ENCODE measurements at places on chromosomes 2 and 18.

- no peak for DNase-seq
Measured at GRCh38 chr2:17790536-17790935, 25.7 kb upstream of the MSGN1 start.

GRCh38 chr18:63099091-63099840, 220.3 kb downstream of the BCL2 start:
- DNase-seq: no peak

DNA sequence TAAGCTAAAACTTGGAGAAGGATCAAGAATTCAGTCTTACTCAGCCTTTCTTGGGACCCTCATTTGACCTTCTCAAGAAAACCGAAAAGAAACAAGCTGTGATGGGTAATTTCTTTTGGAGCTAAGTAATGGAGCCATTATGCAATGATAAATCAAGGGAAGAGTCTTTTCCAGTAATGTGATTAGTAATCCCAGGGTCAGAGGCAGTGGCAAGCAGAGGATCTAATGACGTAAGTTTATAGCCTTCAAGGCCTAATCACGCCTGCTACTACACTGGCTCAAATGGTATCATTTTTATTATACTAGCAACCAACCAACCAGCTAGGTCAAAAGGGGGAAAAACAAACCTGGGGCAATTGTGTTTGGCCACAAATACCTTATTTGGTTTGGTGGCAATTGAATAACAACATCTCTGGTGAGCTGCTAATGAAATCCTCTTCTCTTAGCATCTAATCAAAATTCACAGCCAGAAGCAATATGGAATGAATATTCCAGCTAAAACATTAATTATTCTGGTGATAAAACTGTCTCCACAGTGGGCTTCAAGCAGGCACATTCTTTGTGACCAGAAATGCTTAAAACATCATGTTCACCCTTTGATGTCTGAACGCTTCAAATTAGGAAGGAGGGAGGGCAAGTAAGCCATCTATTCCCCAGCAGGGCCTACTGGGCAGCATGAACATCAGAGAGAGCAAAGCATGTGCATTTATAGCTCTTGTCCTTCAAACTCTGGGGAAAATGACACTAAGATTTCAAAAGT, 114.9 kb upstream of the SULT1C3 start:
- no peak for DNase-seq

DNA sequence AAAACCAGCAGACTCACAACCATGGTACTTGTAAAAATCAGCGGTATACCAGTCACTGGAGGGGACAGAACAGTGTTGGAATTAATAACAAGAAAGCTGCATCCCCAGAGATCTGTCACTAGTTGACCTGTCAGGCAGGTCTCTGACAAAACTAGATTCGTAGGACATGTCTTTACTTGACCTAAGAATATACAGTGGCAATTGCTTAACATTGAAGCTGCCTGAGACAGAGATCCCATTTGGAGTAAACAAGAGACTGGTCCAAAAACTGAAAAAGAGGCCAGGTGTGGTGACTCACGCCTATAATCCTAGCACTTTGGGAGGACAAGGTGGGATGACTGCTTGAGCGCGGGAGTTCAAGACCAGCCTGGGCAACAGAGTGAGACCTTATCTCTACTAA, 7.2 kb upstream of the SS18 start:
- DNase-seq: no peak

- DNase-seq: no peak
Measured at GRCh38 chr2:195759877-195760276, 102.9 kb downstream of the SLC39A10 start.

- DNase-seq: no peak
Measured at GRCh38 chr2:196618661-196619060, 20.9 kb upstream of the CCDC150 start.
